RPMI7951 (cell line): ENCODE measurements at places on chromosomes 1 and 21.
A peak's percentile ranks its signal among the peaks of the same experiment; 100 is the strongest.

- no peak for DNase-seq
Measured at GRCh38 chr1:72846476-72847278, 564.3 kb upstream of the NEGR1 start.

- peak; percentile 90 for DNase-seq
Measured at GRCh38 chr1:166952002-166952746, 23.2 kb downstream of the ILDR2 start.

- no peak for DNase-seq
Measured at GRCh38 chr1:245903851-245904250, 603.2 kb downstream of the SMYD3 start.

- DNase-seq = peak; percentile 93
Measured at GRCh38 chr1:165392634-165393571, 36.4 kb upstream of the LMX1A start.

GRCh38 chr1:31447210-31447609, 34.2 kb downstream of the SERINC2 start:
- DNase-seq = peak; percentile 39

GRCh38 chr1:33791251-33791650, 72.6 kb upstream of the HMGB4 start:
- no peak for DNase-seq

DNA sequence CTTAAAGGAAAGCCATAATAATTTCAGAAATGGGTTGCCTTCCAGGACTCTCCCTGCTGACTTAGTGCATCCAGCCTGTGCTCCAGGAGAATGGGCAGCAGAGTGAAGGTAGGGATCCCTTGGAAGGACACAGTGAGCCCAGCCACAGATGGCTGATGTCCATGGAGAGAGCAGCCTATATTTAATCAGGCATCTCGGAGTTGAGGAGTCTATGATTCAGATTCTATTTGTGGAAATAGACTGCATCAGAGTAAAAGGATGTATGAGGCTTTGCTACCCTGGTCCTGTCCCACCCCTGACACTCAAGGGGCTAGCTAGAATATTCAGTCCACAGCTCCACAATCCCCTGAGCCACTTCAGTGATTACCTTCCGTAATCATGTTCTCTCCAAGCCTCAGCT, 43.8 kb upstream of the PBX1 start:
- DNase-seq = no peak

- DNase-seq = peak; percentile 17
Measured at GRCh38 chr1:111227434-111227833, at the start of gene CHI3L2. Gene CHI3L2 (plus strand): TSS chr1:111227713. CDS start chr1:111227730, 17 bp downstream.

- no peak for DNase-seq
Measured at GRCh38 chr1:164961715-164962114, 394.8 kb downstream of the LMX1A start.

DNA sequence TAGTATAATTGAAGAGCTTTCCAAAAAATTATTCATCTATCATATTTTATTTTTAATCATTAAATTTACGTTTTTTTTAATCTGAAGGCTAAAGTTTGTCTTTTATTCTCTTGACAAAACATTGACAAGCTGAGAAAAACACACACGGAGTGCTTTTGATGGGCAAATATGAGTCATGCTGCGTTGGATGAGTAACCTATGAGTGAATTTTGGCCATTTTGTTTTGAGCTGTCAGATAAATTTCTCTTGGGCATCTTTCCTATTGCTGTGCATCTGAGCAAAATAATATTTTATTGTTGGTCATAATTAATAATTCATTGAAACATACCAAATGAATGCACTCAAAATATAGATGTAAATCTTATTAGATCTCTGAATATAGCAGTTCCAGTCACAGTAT, 1144.1 kb upstream of the ADGRL2 start:
- DNase-seq = no peak

- no peak for DNase-seq
Measured at GRCh38 chr1:53362851-53363642, 35.2 kb upstream of the LRP8 start.

GRCh38 chr1:5650283-5651026, 341.8 kb downstream of the NPHP4 start:
- no peak for DNase-seq

DNA sequence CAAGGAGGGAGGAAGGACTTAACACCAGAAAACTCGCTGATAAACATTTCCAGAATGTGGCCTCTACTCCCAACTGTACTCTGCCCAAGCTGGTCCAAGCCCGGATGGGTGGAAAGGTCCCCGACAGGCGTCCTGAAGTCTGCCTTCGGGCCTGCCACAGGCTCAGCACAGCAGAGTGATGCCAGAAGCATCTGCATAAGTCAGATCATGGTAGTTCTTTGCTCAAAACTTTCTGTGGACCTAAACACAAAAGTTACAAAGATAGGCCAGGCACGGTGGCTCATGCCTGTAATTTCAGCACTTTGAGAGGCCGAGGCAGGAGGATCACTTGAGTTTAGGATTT, 790 bp upstream of the UTS2 start:
- DNase-seq = no peak

- DNase-seq = no peak
Measured at GRCh38 chr1:6006882-6007281, 14.7 kb upstream of the NPHP4 start.

GRCh38 chr1:20997602-20998224, 179.0 kb downstream of the EIF4G3 start:
- no peak for DNase-seq

- DNase-seq = no peak
Measured at GRCh38 chr1:143691400-143691891, 280.3 kb downstream of the FAM72C start.

GRCh38 chr1:89608984-89609725, 23.8 kb upstream of the LRRC8C start:
- no peak for DNase-seq

DNA sequence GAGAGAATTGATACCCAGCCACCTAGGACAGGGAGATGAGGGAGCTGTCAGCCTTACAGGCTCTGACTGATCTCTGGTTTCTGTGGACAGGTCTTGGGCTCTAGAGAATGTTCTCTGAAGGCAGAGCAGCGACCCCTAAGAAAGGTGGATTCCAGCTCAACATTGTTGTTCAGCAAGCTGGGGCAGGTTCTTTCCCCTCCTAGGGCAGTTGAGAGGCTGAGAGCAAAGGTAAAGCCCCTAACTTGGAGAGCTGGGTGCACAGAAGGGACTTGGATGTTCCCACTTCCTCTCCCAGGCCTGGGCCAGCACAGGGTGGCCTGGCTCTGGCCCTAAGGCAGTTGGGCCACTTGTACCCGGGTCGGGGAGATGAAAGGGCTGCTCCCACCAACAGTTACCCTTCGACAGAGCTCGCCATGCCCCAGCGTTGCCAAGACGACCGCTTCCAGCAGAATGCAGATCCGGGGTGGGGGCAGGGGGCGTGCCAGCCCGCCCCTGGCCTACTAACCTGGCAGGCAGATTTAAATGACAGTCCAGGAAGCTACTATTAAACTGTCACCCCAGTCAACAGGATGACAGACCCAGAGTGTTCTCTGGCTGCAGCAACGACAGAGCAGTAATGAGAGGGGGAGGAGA, 31.6 kb downstream of the LRP8 start:
- no peak for DNase-seq

DNA sequence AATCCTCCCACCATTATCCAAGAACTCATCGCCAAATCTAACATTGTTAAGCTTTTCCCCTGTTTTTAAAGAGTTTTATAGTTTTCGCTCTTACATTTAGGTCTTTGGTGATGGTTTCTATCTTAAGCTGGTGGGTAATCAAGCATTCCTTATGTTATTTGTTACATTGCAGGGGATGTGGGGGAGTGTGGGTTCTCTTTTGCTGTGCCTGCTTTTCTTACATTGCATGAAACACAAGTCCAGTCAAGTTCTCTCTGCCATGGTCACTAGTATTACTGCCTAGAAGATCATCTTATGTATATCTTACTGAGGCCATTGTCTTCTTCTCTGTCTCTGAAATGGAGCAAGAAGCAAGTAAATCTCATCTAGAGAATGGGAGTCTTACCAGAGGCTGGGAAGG, 27.3 kb upstream of the S100A7 start:
- DNase-seq = no peak
